ENCODE measurements at places on chromosomes 2 and 18.

DNA sequence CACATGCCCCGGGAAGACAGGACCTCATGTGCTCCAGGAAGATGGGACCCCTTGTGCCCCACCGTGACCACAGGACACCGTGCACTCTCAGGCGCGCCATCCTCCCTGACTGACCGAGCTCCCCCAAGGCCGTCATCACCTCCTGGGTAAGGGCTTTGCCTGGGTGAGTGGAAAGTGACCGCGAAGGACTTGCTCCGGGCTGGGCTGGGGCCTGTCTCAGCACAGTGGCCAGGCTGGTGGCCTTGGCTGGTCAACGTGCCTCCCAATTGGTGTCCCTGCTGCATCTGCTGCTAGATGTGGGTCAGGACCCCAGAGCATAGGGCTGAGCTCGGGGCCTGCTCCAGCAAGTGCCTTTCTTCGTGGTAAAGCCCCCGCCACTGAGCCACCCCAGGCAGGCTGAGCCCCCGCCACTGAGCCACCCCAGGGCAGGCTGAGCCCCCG, 69.7 kb upstream of the CTDP1 start:
- no peak for DNase-seq

- DNase-seq: no peak
These were observed 256.5 kb downstream of the CD226 start for GRCh38 chr18:69691008-69691760.

- DNase-seq: no peak
These were observed 129.6 kb upstream of the COPS8 start for GRCh38 chr2:236956031-236956618.

- no peak for DNase-seq
These were observed 151.8 kb downstream of the ST6GAL2 start for GRCh38 chr2:106734165-106734564.

- no peak for DNase-seq
These were observed 35.1 kb upstream of the MAPRE2 start for GRCh38 chr18:35005963-35006577.

DNA sequence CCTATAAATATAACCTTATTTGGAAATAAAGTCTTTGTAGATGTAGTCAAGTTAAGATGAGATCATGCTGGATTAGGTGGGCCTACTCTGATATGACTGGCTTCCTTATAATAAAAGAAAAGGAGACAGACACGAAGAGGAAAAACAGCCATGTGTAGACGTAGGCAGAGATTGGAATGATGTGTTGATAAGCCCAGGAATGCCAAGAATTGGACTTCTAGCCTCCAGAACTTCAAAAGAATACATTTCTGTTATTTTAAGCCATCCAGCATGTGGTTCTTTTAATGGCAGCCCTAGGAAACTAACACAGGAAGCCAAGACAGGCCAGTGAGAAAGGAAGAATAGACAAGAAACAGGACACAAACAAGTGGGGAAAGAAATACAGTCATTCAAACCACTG, 68.6 kb downstream of the NYAP2 start:
- no peak for DNase-seq

- no peak for DNase-seq
These were observed 113.3 kb downstream of the MGAT5 start for GRCh38 chr2:134367213-134367612.

DNA sequence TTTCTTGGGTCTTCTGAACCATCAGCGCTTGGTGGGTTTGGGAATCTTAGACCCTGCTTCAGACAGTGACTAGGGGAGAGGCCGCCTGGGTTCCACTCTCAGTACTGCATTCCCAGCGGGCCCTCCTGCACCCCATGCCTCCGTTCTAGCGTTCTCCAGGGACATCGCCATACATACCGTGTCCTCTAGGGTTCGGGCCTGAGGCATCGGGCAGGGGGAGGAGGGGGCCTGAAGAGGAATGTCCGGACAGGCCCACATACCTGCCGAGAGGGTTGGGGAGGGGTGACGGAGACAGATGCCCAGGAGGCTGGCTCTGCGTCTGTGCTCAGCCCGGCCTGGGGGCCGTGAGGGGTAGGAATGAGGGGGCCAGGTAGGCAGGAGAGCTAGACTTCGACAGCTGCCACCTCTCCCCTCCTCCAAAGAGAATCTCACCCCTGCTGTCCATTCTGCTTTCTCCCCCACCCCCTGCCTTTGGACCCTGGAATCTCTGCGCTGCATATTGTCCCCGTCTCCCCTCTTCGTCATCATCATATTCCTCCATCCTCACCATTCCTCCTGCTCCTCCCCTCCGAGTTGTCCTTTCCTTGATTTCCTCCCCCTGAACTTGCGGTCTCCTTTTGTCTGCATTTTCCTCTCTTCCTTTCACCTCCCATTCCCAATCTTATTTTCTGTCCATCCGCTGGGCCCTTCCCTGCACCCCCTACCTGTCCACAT, 7.8 kb upstream of the WNT10A start:
- DNase-seq: no peak

GRCh38 chr2:20444993-20445910, 1.6 kb upstream of the RHOB start:
- DNase-seq: no peak

GRCh38 chr2:128344101-128344500, 25.4 kb upstream of the HS6ST1 start:
- no peak for DNase-seq

- DNase-seq: no peak
These were observed 43.3 kb downstream of the FER1L5 start for GRCh38 chr2:96685577-96686459.

GRCh38 chr2:45935791-45936622, 284.5 kb downstream of the PRKCE start:
- no peak for DNase-seq

DNA sequence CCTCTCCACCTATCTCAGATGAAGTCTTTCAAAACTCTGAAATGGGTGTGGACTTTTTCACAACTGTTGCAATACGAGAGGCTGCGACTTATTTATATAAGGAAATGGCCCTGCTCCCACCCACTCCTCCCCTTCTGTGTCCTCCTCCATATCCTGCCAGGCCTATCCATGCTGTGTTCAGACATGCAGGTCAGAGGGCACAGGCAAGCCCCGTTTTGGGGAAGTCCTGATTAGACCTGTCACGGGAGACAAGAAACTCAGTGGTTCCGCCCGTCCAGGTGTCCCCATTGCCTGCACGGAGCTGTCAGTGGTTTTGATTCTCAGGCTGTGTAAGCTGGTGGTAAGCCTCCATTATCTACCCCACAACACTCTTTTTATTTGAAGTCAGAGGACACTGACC, 99.6 kb upstream of the MGAT5 start:
- no peak for DNase-seq

DNA sequence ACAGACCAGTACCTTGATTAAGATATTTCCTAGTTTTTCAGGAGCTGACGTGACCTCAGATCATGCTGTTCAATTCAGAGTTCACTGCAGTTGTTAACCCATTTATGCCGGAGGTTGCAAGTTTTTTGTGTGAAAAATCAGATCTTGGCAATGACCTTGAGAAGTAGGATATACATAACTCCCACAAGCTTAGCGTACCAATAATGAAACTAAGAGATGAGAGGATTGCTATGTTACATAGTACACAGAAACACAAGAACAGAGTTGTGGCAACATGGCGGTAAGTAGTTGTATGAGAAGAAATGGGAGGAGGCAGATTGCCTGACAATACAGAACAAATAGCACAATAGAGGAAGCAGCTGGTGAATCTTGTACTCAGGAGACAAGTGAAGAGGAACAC, 39.1 kb downstream of the PPIG start:
- no peak for DNase-seq

DNA sequence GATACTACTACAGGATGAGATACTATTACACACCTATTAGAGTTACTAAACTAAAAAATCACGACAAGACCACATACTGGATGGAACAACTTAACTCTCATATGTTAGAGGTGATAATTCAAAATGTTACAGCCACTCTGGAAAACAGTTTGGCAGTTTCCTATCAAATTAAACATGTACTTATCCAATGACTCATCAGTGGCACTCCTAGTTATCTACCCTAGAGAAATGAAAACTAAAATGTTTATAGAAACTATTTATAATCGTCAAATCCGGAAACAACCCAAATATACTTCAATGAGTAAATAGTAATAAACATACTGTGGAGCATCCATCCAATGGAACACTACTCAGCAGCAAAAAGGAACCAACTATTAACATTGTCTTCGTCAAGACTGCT, 137.0 kb upstream of the RBBP8 start:
- no peak for DNase-seq

- DNase-seq: no peak
These were observed 126.9 kb downstream of the NFATC1 start for GRCh38 chr18:79522451-79523205.

DNA sequence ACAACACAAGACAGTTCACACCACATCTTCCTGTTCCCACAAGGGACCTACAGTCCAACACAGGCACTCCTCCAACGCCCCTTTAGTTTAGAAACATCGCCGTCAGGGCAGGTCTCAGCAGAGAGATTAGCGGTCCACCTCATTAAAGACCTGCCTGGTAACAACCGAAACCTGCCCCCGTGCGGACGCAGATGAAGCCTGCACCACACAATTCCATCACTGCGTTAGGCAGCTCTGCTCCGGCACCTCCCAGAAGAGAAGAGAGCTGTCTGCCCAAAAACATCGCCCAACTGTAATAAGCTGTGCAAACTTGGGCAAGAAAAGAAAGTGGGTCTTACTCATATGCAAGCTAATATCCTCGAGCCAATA, 32.7 kb downstream of the ZNF516 start:
- no peak for DNase-seq

GRCh38 chr18:49728542-49728941, 84.8 kb downstream of the ACAA2 start:
- no peak for DNase-seq

- DNase-seq: no peak
These were observed 197.8 kb downstream of the MEMO1 start for GRCh38 chr2:31813016-31813415.

- DNase-seq: no peak
These were observed 55.9 kb upstream of the KIF5C start for GRCh38 chr2:148819019-148819585.

DNA sequence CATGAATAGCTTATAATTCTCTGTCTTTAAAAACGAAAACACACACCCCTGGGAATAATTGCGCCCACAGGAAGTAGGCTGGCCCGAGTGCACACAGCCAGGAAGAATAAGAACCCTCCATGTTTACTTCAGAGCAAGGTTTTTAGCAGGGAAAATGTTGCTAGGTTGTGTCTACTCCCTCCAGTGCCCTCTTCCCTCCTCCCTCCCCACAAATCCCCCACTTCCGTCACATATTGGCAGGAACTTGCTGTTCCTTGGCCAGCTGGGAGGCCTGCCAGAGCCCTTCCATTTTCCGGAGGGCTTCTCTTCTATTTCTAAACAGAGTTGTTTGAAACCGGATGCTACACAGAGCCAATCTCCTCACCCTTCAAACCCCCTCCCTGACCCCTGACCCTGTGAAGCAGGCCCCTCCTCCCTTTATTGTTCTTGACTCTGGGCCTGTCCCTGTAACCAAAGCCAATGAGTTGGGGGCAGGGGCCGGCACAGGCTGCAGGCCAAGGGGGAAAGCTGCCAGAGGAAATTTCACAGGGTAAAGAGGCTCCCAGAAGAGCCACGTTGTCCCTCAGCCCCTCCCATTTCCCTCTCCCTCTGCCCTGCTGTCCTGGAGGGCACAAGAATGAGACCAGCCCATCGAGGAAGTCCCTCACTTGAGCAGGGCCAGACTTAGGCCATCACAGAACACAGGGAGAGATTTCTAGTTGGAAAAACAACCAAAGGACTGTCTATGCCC, 49.8 kb upstream of the LGALSL start:
- DNase-seq: no peak

GRCh38 chr18:76691800-76692199, 130.6 kb upstream of the ZNF236 start:
- no peak for DNase-seq

DNA sequence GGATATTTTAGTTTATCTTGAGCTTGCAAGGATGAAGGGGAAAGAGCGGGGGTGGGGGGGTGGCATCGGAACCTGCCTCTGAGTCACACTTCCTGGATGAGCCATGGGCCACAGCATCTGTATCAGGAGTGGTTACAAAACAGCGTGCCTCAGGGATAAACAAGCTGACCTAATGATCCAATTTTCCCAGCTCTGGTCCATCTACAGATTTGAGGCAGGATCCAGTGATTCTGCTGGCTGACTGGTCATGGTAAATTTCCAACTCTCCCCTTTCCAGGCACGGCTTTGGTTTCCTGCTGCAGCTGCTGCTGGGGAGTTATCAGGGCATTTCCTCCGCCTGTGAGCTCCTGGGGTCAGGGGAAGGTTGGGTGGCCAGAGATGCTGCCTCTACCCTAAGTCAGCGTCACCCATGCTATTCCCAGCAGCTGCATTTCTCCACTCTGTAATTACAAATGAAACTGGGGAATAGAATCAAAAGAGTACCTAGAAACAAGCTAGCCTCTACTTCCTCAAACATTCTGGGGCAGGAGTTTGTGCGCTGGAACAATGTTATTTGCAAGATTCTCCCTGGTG, 4.7 kb upstream of the HPCAL1 start:
- no peak for DNase-seq

- DNase-seq: no peak
These were observed 446.6 kb downstream of the IRS1 start for GRCh38 chr2:226352941-226353560.

All from stimulated activated CD4-positive, alpha-beta T cell treated with anti-CD3 and anti-CD28 coated beads, Interleukin-1b, Interleukin-23, amount 100 ng/mL, for 1 hour (primary cell).